A172 (cell line): ENCODE measurements at places on chromosomes 1 and 21.

DNA sequence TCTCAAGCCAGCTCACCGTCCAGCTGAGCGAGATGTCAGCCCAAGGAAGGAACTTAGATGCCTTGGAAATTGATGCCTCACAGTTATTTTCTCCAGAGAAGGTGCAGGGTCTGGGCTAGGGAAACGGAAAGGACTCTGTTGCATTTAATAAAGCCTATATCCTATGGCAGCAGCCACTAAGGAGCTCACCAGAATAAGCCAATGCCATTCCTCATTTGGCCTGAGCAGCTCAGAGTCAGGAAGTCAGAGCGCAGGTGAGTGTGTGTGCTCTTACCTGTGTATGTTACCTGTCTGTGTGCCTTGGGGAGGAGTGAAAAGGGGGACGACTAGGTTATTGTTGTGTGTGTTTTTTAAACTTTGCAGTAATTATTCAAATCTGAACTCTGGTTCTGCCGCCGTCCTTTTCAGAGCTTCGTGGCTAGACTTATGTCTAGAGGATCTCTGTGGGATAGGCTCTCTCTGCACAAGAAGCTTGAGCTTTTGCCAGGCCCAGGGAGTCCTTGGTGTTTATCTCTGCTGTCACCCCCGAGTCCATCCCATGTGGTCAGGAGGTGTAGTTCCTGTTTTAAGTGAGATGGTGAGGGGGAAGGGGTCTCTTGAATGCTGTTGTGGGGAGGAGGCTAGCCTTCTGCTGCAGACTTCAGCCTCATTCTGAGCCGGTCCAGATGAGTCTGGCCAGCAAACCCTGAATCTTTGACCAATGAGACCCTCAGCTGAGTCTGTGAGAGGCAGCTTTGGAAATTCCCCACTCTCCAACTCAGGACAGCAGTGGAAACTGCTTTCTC, 2.4 kb downstream of the TMCC2 start:
- DNase-seq, result no peak

DNA sequence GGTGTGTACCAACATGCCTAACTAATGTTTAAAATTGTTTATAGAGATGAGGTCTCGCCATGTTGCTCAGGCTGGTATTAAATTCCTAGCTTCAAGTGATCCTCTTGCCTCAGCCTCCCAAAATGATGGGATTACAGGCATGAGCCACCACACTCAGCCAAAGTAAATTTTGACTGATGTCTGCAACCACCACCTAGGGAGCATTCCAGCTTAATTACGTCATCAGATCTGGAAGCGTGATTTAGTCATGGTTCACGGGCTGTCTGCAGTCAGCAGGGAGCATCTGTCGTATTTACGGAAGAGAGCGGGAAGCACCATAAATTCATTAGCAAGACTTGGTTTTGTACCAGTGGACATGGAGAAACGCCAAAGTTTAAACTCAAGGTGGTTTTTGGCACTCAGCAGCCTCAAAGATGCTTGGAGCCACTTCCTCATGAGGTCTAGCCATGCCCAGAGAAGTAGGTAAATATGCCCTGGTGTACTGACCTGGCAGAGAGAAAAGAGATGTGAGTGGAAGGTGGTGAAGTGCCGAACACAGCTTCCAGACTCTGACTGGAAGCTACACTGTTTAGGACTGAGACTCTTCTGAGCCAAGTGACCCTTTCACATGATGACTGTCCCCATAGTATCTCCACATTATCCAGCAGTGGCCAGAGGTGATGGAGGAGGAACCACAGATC, 60.8 kb upstream of the SLC35F3 start:
- peak; percentile 91 for DNase-seq

DNA sequence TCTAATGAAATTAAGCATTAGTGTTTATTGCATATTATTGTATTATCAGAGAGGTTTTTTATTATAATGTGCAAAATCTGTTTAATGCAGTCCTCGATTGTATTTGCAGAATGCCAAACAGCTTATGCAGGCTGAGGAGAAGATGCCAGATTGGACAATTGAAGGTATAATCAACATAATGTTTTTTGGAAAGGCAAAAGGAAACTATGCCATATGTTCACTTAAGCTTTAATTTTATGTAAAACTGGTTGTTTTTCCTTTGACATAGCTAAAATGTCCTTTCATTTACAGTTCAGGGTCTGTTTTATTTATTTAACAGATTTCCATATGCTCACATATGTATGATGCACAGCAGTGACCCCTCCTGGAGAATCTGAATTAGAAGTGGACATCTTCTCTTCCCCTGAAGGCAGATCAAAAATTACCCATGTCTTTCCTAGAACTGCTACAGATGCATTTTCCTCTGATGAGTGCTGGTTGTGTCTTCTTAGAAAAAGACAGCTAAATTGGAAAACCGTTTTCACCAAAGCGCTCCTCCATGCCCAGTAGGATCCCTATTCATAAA, 143.5 kb upstream of the USH2A start:
- DNase-seq, result peak; percentile 38

GRCh38 chr1:117608115-117608615, 2.3 kb downstream of the TENT5C start:
- no peak for DNase-seq

GRCh38 chr1:15717418-15718125, 18.5 kb upstream of the SLC25A34 start:
- no peak for DNase-seq
